CD4-positive, alpha-beta T cell treated with Interleukin-6 for 4 hours (primary cell): ENCODE measurements at places on chromosomes 6 and 20.

GRCh38 chr6:167130008-167130677 lies 7.2 kb downstream of the CCR6 start:
- DNase-seq, result no peak

GRCh38 chr6:43142101-43142500 lies 29.0 kb upstream of the SRF start:
- DNase-seq, result peak; percentile 10

DNA sequence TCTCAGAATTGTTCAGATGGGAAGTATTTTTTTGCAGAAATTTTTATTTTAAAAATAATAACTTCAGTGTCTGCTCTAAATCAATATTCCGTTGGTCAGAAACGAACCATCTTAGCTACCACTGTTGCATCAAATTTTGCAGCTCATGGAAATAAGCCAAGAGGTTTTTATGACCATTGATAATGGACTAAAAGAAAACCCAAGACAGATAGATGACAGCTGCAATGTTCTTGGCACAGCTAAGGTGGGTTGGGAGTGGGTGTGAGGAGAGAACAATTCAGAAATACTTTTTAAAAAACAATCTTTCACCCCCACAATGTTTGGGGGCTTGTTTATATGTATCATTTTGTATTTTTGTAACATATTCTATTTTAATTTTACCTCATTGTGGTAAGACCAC lies 121.1 kb downstream of the PDE7B start:
- DNase-seq, result no peak

DNA sequence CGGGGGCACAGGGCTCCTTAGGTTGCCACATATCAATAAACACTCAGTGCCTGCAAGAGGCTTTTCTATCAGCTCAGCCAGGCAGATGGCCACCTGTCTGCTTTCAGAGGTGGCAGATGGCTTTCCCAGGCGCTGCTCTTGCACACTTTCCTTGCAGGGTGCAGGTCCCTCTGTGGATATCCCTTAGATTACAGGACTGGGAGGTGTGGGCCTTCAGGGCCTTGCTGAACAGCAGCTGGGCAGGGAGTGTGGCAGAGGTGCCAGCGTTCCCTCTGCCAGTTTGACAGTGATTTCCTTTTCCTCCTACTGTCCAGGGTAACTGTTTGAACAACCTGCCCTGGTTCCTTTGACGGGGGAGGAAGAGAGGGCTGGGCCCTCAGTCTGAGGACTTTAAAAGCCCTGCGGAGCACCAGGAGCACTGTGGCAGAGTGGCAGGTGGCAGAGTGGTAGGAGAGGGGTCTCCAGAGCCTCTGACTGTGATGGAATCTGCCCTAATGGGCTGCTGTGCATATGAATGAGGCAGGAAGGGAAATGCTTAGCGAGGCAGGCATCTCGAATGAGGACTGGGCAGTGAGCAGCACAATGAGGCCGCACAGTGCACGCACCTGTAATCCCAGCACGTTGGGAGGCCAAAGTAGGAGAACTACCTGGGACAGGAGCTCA lies 34.2 kb downstream of the ABHD12 start:
- no peak for DNase-seq

GRCh38 chr20:63544958-63545516 lies 2.5 kb downstream of the SRMS start:
- no peak for DNase-seq

- no peak for DNase-seq
These were observed 162.1 kb downstream of the MMUT start for GRCh38 chr6:49300911-49301310.

DNA sequence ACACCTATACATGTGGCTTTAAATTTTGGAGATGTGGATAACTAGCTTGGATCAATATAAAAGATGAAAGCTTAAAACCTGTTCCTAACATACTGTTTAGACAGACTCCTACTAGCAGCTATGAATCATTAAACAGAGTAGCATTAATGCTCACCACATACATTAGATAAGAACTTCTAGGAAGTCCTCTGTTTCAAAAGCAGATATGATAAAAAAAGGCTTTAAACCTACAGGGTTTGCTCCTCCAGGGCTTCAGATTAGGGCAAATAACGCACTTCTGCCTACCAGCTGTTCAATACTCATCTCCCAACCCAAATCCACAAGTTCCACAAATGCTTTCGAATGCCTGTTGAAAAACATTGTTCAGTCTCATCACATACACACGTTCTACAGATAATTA lies 1.5 kb downstream of the REPS1 start:
- DNase-seq, result no peak

- DNase-seq, result no peak
These were observed 150.8 kb downstream of the COL21A1 start for GRCh38 chr6:56096541-56096940.

GRCh38 chr6:144248476-144249301 lies 36.4 kb upstream of the UTRN start:
- DNase-seq, result no peak

GRCh38 chr20:63135411-63135810 lies 80.5 kb downstream of the YTHDF1 start:
- DNase-seq, result no peak

GRCh38 chr6:20746024-20746423 lies 211.8 kb downstream of the CDKAL1 start:
- no peak for DNase-seq

DNA sequence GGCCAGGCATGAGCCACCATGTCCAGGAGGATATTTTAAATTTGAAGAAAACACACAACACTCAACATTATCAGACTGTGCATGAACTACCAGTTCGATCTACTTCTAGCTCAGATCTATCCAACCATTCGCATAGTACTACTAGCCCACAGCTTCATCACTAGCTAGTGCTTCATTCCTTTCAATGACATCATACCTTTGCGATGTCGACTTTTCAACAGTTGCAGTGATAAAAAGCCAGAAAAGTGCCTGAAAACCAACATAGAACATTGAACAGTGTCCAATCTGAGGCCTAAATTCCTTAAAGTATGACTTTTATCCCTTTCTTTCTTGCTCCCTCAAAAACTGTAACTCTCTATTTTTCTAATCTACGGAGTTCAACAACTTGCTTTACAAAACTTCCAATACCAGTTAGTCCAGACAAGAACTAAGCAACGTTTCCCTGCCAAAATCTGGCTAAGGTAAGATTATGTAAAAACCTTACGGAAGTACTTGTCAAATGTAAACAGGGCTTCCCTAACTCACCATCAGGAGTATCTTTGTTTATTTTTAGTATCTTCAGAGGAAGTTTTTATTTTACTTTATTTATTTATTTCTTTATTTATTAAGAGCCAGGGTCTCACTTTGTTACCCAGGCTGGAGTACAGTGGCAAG lies 434.0 kb upstream of the JARID2 start:
- DNase-seq, result no peak

DNA sequence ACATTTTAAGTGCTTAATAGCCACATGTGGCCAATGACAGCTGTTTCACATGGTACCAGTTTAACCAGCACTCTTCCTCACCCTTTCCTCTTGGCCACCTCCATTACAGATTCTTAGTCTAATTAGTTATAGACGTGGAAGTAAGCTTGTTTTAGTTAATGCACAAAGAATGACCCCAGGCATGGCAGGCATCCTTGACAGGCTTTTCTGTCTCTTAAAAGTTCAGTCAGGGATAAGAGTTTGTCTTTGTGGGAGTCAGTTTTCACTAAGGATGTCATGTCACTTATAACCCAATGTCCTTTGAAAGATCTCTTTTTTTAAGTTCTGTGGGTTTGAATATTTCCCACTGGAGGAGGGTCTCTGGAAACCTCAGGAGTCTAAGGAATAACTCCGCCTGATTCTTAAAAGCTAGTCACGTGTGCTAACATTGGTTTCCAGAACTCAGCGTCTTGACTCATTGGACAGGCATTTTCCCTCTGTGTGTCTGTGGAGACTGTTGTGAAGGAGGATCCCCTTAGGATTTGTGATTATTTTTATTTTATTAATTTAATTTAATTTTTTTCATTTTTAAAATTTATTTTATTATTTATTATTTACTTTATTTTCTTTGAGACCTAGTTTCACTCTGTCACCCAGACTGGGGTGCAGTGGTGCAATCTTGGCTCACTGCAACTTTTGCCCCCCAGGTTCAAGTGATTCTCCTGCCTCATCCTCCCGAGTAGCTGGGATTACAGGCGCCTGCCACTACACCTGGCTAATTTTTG lies 171.4 kb downstream of the ZFAND3 start:
- no peak for DNase-seq

- no peak for DNase-seq
These were observed 306.6 kb upstream of the ECI2 start for GRCh38 chr6:4441981-4442434.

- no peak for DNase-seq
These were observed 7.9 kb downstream of the EXOC2 start for GRCh38 chr6:684831-685636.

- DNase-seq, result no peak
These were observed 25.7 kb downstream of the RCAN2 start for GRCh38 chr6:46465294-46466165.

GRCh38 chr20:57985278-57985677 lies 243.2 kb downstream of the ANKRD60 start:
- no peak for DNase-seq
